ENCODE measurements at places on chromosomes 5 and 9.

- no peak for DNase-seq
Observed at GRCh38 chr9:36935768-36936497, 98.1 kb downstream of the PAX5 start.

- DNase-seq: no peak
Observed at GRCh38 chr5:76606701-76607100, 16.5 kb downstream of the F2RL2 start.

DNA sequence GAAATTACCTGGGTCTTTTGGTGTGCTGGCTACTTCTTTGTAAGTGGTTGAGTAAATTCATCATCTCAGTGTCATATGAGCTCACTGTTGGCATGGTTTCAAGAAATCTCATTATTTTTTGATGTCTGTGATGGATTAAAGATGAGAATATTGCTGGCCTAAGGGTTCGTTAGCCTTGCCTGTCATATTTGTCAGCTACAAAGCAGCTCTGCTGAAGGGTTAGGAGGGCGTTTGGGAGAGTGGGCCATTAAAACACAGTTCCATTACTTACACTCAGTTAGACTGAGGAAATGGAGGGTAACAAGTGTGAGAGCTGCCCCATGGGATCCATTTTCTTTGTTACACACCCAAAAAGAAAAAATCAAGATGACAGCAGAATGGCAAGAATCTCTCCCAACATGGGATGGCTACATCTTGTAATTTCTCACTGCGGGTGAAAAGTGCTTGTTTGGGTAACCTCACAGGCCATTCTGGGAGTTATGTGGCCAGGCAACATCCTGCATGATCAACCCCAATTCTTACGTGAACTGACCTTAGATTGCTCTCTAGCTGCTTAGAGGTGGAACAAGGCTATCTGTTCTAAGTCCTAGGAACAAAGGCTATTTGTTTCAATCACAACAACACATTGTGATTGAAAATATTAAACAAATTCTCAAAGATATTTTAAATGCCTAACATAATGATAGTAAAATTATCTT is 609.5 kb upstream of the RGMB start:
- peak; percentile 71 for DNase-seq

- no peak for DNase-seq
Observed at GRCh38 chr9:6818292-6818922, 60.6 kb downstream of the KDM4C start.

GRCh38 chr5:14708551-14708950 is 44.0 kb downstream of the OTULIN start:
- no peak for DNase-seq

DNA sequence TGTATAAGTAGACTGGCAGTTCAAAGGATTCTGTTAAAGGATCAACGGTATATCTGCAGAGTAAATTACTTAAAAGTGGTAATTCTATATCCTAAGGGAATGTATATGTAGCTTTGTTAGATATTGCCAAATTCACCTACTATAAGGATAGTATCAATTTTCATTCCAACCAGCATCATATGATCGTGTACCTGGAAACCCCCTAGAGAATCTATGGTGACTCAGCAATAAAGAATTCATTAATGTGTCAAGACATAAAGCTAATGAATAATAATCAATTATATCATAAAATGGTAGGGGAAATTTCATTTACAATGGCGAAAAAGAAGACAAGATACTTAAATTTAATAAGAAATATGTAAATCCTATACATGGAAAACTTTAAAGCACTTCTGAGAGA is 234.1 kb upstream of the ACTBL2 start:
- no peak for DNase-seq

DNA sequence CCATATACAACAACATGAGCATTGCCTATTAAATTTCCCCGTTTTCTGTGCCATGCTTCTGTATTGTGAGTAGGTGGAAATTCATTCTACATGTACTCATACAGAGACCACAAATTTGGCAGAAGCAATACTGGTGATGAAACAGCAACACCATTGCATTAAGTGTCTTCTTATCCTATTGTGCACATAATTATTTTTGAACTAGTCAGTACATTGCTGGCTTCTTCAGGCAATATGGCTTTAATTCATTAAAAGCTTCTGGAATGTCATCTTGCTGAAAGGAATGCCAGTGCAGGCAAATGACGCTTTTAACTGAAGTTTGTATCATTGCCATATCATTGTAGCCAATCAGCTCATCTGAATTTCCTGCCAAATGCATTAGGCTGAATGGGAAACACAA is 82.6 kb downstream of the KIAA1958 start:
- DNase-seq: no peak

DNA sequence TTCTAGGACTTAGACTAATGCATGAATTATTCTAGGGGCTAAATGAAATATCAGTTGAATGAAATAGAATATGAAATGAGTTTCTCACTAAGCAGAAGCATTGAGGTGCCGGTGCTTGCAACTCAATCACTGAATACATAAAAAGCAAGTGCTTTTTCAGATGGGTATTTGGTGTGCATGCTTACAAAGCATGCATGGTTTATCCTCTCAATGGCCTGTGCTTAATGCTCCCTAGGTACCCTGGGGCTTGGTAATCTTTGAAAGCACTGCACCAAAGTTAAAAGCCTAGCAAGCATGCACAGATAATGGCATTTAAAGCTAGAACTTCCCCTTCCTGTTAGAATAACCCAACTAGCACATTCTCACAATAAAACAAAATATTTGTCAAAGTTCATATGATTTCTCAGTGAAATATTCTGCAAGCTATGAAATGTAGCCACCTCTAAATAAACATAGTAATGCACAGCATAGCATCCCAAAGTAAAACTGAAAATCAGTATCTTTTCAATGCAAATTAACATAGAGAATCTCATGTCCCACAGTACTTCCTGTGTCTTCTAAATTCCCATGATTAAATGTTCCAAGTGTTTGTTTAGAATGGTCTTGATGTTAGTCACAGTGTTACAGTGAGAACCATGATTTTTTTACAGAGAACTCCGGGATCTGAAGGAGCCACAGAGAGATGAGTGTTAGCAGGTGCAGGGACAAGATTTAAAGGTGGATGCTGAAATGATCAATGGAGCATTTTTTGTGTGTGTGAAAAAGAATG is 143.4 kb upstream of the CDH6 start:
- DNase-seq: no peak

DNA sequence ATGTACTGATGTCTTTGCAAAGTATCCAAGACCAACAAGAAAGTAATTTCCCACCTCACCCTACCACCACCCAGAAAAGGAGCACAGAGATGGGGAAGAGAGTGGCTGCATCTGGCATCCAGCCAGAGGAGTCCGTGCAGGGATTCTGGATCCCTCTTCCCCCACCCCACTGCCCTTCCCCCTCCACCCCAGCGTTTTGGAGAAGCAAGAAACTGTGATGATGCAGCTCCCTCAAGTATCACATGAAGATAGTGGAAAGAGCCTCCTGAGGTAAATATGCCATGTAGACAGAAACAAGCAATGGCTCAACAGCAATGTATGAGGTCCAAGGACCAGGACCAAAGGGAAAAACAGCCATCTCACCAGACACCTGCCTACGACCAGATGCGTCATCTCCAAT is 153.8 kb downstream of the DEPDC1B start:
- DNase-seq: no peak

- DNase-seq: no peak
Observed at GRCh38 chr9:99606296-99606695, 215.4 kb upstream of the NR4A3 start.
